ENCODE measurements at places on chromosomes 2 and 18.
A peak's percentile ranks its signal among the peaks of the same experiment; 100 is the strongest.

DNA sequence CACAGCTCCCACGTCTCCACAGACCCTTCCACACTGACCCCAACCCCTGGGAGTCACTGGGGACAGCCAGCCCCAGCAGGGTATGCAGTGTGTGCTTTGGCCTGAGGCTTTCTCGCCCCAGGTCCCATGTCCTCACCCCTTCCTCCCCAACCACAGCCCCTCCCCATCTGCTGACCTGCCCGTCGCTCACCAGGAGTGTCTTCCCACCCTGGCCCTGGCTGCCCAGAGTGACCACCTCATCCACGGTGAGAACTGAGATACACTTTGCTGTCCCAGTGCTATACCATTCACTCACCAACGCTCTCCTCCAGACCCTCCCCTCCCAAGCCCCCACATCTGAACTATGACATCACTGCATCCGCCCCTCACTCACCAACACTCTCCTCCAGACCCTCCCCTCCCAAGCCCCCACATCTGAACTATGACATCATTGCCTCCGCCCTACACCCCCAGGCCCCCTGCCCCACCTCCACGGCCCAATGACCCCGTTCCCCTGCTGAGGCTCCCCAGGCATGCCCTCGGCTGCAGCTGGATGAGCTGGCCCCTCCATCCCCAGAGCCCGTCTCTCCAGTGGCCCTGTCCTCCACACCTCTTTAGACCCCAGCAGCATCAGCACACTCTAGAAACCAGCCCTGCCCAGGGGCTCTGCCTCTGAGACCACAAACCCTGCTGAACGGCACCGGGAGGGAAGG, 55.2 kb downstream of the ANKMY1 start:
- DNase-seq: no peak

DNA sequence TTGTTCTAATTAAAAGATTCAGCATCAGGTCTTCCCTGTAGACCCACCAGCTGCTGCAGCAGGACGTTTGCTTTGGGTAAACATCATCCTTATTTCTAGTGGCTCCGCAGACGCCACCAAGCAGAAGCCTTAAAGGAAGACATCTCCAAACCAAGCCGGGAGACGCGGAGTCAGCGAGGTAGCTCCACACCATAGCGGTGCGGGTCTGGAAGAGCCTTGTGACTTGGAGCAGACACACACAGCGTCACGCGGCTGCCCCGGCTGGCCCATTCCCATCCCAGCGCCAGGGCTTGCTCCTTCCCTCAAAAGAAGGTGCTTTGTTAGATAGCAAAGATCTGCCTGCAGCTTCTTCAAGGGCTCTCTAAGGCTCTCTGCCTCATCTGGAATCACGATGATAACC, 236.5 kb downstream of the GBX2 start:
- DNase-seq: no peak

DNA sequence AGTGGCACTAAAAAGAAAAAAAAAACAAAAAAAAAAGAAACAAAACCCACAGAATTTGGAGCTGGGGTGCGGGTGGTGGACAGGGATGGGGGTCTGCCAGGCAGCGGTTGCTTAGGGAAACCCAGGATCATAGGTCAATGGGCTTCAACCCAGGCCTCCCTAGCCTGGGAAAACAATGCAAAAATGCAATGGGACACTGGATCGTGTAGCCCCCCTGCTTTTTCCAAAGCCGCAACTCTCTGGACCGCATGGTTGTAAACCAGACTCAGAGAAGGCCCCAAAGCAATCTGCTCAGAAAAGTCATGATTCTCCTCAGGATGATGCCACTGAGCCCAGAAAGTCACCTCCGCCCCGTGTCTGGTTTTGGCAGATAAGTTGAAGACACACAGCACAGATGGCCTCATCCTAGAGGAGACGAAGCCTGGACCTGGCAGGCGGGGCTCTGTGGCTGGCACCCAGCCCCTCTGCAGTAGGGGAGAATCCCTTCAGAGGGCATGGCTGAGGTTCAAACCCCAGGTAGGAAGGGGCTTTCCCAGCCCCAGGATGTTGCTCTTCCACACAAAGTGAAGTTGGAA, 5.1 kb downstream of the DLX2 start:
- no peak for DNase-seq

DNA sequence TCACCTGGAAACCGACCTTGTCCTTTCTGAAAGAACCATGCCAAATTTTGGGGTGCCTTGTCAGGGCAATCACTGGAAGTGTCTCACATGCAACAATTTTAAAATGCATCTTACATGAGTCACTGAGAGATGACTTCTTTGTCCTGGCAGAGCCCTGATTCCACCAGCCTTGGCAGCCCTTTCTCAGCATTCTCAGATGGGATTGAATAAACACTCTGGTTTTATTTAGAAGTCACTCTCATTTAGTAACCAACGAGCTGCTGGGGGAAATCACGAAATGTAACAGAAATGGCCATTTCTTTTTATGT, 3.8 kb upstream of the ATP8B1 start:
- DNase-seq: no peak

- no peak for DNase-seq
These were observed 151.2 kb upstream of the HS6ST1 start for GRCh38 chr2:128469875-128470274.

DNA sequence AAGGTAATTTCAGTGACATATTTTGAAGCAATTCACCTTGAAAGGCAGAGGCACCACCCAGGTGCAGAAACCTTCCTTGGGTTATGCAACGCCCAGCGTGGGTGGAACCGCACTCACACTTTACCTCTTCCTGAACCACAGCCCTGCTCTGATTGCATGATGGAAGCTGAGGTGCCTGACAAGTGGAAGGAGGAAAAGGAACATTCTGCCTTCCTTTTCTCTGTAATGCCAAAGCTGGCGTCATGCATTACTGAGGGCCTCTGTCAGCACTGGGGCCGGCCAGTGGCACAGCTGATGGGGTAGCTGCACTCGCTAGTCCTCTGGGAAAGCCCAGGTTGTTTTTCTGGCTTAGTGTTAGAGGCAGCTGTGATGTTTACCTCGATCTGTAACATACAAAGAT, 266.5 kb downstream of the NEDD4L start:
- DNase-seq: peak; percentile 38

- DNase-seq: no peak
These were observed 6.3 kb upstream of the HS6ST1 start for GRCh38 chr2:128324897-128325410.

- no peak for DNase-seq
These were observed 34.1 kb downstream of the ITGB6 start for GRCh38 chr2:160165996-160166395.

- DNase-seq: no peak
These were observed 18.9 kb upstream of the SLC38A11 start for GRCh38 chr2:164974221-164974620.

DNA sequence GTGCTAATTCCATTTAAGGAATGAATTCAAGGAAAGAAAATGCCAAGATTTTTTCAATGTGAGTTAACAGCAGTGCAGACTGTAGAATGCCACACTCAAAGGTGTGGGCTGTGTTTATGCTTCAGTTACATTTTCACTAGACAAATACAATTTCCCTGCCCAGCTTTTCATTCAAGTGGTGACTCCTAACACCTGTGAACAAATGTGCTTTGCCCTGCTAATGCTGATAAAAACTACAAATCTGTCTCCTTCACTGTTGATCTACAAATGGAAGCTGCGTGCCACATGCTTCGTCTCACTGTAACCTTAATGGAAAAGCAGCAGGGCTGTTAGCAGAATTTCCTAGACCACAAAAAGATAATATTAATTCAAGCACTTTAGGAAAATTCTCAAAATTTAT, 19.8 kb upstream of the TCF4 start:
- no peak for DNase-seq

Measured in NCI-H2107 (cell line).